GDM1 (cell line): ENCODE measurements at places on chromosomes 6 and 20.

GRCh38 chr20:62321521-62321948 is 18.7 kb downstream of the ADRM1 start:
- DNase-seq = no peak

GRCh38 chr20:11951696-11952095 is 34.0 kb downstream of the BTBD3 start:
- DNase-seq = no peak

DNA sequence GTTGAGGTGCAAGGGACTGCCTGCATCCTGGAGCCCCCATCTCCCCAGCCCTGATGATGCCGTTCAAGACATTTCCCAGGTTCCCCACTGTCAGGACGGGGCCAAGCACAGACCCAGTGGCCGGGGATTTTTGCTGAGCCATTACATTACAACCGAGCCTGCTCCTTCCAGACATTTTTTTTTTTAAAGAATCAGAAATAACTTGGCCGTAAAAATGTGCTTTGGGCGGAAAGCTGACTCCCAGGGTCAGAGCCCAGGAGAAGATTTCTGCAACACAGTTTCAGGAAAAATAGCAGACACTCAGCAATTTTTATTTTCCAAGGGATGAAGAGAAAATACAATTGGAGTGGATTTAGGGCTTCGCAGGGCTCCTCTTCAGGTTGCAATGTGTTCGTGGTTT is 87.9 kb downstream of the LRFN2 start:
- DNase-seq = no peak

GRCh38 chr6:5303682-5304081 is 42.4 kb downstream of the FARS2 start:
- DNase-seq = no peak

DNA sequence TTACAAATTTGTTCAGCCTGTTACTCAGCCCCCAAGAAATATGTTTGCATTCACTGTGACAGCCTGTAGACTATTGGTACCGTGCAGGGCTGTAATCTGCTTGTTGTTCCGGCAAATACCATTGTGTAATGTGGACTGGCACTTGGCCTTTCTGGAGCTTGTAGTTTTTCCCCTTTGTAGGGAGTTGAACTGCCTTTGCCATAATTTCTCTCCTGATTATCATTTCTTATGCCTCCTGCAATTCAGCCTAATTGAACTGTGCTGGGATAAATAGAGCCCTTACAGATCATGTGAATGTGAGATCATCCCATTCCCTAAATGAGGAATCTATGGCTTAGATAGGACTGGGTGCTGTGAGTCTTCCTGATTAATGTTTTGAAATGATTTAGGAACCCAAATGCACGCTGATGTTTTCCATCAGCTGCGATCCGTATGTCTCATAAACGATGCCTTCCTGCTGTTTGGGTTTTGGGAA is 185.1 kb downstream of the JARID2 start:
- no peak for DNase-seq

GRCh38 chr20:31815408-31816188 is 3.6 kb upstream of the MYLK2 start:
- no peak for DNase-seq
